ENCODE measurements at places on chromosomes 2 and 18. TPM values are rescaled to one million over a fixed set of nuclear protein-coding genes. Genes with fewer than 3 reads are reported as not detected.
A peak's percentile ranks its signal among the peaks of the same experiment; 100 is the strongest.

Gene SP3
- total RNA-seq: 129 TPM

Gene CTIF
- total RNA-seq: 86.4 TPM

Gene KCNG2
- total RNA-seq: under 0.01 TPM

Gene LTBP1
- total RNA-seq: 33.7 TPM

Gene ANKRD29
- total RNA-seq: 0.43 TPM

Gene KYNU
- 0.64 TPM for total RNA-seq

Gene FOXD4L1
- total RNA-seq: under 0.01 TPM

Gene NEU4
- not detected for total RNA-seq

Gene TGFA
- total RNA-seq: not detected

Gene CCDC141
- under 0.01 TPM for total RNA-seq

Gene CERKL
- total RNA-seq: under 0.01 TPM

Gene ANKRD53
- total RNA-seq: 1.3 TPM

Gene SKOR2
- total RNA-seq: not detected

Gene MC5R
- not detected for total RNA-seq

Gene CD8B2
- total RNA-seq: not detected

Gene UCN
- total RNA-seq: 0.43 TPM

Gene PFN4
- 0.64 TPM for total RNA-seq

- peak; percentile 48 for DNase-seq
Measured at GRCh38 chr2:45839508-45840251, 188.2 kb downstream of the PRKCE start.

DNA sequence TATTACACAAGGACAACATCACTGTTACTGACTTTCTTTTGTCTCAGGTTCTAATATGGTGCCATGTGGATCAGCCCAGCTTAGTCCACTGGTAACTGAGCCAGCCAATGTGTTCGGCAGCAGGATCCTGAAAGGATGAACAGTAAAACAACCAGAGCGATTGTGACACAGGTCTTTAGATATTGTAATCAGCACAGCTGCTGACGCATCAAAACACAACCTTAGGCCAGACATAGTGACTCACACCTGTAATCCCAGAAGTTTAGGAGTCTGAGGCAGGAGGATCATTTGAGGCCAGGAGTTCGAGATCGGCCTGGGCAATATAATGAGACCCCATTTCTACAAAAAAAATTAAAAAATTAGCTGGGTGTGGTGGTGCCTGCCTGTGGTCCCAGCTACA is 183.4 kb upstream of the CDH20 start:
- DNase-seq: no peak

GRCh38 chr18:43681661-43682060 is 404.4 kb upstream of the SYT4 start:
- DNase-seq: no peak

GRCh38 chr2:66683064-66683463 is 248.1 kb downstream of the MEIS1 start:
- no peak for DNase-seq

DNA sequence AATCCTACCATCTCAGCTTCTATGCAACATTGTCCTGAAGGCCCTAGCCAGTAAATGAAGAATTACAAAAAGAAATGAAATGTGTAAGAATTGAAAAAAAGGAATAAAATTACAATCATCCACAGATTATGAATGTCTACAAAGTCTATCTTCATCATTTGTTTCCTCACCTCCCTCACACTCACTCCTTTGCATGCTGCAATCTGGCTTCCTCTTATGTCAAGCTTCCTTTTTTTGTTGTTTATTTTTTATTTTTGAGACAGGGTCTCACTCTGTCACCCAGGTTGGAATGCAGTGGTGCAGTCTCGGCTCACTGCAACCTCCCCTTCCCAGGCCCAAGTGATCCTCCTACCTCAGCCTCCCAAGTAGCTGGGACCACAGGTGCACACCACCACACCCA is 129.0 kb downstream of the CABYR start:
- no peak for DNase-seq

GRCh38 chr2:96503637-96504243 is 1.4 kb downstream of the NEURL3 start:
- DNase-seq: no peak

- peak; percentile 92 for DNase-seq
Measured at GRCh38 chr2:215401896-215402379, 33.9 kb downstream of the FN1 start.

DNA sequence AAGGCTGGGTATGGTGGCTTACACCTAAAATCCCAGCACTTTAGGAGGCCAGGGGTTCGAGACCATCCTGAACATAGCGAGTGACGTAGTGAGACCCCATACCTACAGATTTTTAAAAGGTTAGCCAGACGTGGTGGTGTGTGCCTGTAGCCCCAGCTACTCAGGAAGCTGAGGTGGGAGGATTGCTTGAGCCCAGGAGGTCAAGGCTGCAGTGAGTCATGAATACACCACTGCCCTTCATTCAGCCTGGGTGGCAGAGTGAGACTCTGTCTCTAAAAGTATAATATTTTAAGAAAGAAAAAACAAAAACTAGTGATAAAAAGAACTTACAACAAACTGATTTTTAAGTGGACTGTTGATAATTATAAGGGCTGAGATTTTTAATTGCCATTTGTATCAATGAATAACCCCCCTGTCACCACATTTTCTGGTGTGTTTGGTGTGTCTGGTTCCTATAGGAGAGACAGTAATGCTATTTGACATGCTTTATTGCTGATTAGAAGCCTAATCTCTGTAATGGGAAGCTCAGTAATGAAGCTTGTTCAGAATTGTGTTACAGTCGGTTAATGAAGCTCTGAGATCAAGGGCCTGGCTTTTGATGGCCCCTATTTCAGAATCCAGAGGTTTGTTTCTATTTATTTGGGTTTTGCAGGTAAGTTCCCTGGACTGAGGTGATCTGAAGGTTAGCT is 147.0 kb downstream of the NEDD4L start:
- no peak for DNase-seq

- DNase-seq: no peak
Measured at GRCh38 chr18:57705832-57706595, 84.4 kb upstream of the NARS1 start.

- no peak for DNase-seq
Measured at GRCh38 chr2:229405796-229406195, 134.7 kb upstream of the PID1 start.

DNA sequence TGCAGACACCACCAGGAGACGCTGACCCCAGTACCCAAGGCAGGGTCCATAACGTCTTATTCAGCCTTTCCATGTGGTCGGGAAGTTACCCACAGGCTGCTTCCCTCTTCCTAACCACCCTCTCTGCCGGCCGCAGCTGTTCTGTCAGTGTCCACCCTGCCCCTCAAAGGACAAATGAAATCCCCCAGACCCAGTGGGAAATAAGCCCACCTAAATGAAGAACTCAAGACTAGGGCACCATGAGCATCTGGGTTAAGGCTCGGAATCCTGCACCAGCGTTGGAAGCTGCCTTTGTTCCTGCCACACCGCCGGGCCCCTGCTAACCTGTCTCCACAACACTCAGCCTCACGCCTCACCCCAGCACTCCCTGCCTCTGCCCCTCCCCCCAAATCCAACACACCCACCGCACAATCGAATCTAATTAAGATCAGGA is 21.7 kb downstream of the BCL11A start:
- no peak for DNase-seq

DNA sequence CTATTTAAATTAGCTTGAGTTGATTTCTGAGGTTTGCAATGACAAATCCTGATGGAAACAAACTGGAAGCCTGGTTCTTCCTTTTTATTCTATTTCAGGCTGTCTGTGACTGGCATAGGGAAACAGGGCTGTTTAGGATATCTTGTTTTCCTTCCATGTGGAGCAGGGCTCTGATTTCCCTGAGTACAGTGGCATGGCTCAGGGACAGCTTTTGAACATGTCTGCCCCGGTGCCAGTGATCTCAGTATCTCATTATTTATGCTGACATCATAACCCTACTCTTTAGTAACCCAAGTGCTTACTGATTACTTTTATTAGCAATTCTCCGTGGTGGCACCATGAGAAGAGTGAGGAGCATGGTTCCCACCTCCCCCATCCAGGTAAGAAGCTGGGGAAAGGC is 720.3 kb downstream of the GALR1 start:
- DNase-seq: no peak

- no peak for DNase-seq
Measured at GRCh38 chr2:158580760-158581159, 124.0 kb downstream of the PKP4 start.

- no peak for DNase-seq
Measured at GRCh38 chr2:98872526-98872925, 63.5 kb downstream of the CRACDL start.
